HCEC 1CT (cell line): ENCODE measurements at places on chromosomes 12 and 14.

- DNase-seq: no peak
These were observed 60.9 kb downstream of the EMP1 start for GRCh38 chr12:13257356-13257875.

DNA sequence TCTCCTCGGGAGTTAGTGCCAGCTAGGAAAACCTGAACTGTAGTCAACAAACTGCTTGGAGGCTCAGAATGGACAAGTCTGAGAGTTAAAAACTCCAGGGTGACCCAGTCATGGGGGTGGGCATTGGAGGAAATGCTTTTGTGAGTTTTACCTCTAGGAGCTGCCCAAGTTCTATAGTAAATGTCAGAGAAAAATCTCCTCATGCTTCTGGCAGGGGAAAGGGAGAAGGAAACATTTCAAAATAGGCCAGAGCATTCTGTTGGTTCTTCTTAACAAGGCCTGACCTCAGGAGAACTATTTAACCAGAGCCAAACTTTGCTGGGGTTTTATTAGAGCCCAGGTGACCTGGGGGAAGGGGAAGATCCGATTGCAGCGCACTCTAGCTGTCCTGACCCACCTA is 12.3 kb downstream of the NINJ2 start:
- no peak for DNase-seq

GRCh38 chr14:61331992-61332657 is 10.7 kb downstream of the PRKCH start:
- DNase-seq: no peak

- no peak for DNase-seq
These were observed 28.6 kb upstream of the DNM1L start for GRCh38 chr12:32650508-32650907.

DNA sequence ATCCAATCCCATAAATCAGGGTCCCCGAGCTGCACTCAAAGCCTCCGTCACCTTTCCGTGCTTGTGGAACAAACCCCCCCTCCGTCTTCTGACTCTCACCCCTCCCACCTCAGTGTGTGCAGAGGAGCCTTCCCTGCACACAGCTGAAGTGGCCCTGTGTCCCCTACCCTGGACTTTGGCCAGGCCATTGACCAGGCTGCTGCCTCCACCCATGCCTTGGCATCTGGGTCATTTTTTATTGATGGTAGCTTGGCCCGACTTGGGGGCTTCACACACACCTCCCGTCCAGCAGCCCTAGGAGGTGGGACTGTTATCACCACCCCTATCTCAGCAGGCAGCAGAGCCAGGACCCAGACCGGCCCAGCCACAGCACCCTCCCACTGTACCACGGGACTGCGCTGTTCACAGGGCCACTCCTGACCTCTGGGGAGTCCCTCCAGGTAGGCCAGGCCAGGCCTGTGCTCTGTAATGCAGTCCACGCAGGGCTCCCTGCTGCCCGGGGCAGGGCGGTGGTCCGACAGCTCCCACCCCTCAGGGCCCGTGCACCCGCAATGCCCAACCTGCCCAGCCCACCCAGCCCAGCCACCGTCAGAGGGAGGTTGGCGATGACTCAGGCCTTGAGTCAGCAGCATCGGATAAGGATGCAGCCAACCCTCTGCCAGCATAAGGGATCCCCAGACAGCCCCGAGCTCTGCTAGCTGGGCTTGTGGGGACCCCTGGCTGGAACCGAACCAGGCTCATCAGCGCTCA is 9.2 kb upstream of the INF2 start:
- DNase-seq: peak; percentile 76
